Immature natural killer cell (primary cell): ENCODE measurements at places on chromosomes 16 and 17. TPM values are rescaled to one million over a fixed set of nuclear protein-coding genes. Genes with fewer than 3 reads are reported as not detected.

- peak; percentile 88 for DNase-seq
Measured at GRCh38 chr17:36486204-36487194, at the start of gene ZNHIT3. ZNHIT3 (plus strand) TSS chr17:36486681; CDS start chr17:36486700, 19 bp downstream.

GRCh38 chr17:67642488-67642887, 75.2 kb upstream of the NOL11 start:
- DNase-seq: no peak

DNA sequence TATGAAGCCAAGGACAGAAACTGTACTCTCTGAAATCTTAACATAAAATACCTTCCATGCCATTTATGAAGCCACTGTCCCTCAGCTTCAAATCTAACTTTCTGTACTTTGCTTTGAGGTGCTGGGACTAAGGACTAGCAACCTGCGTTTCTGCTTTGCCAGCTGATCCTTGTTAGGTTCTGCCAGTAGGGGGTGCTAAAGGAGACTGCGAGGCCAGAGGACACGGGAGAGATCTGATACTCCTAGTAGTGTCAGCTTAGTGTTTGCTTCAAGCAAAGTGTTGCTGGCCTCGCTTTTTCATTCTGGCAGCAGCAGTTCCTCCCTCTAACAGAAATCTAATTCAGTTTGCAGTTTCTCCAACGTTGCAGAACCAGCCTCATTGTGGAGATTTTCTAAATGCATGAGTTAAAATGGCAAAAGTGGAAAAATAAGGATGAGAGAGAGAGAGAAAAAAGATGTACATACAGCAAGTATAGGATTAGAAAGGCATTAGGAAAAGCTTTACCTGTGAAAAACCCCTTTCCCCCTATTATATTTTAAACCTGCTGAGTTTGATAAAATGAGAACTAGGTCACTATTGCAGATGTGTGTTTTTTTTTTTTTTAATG, 297.5 kb downstream of the CA10 start:
- DNase-seq: no peak

- DNase-seq: no peak
Measured at GRCh38 chr17:72134608-72135394, 14.0 kb downstream of the SOX9 start.

DNA sequence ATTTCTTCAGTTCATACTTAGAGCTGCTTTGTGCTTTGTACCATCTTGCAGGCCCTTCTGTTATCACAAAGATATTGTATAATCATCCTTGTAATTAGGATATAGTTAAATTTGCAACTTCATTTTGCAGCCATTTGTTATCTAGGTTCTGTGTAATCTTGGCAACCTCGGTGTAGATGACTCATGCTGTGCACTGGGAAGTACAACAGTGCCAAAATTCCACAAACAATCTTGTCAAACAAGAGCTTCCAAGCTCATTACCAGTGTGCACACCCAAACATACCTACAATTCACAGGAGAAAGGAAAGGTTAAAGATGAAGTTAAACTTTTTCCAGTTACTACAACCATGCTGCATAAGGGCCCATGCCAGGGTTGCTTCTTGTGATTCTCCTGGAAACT, 1231.8 kb downstream of the CDH11 start:
- no peak for DNase-seq

DNA sequence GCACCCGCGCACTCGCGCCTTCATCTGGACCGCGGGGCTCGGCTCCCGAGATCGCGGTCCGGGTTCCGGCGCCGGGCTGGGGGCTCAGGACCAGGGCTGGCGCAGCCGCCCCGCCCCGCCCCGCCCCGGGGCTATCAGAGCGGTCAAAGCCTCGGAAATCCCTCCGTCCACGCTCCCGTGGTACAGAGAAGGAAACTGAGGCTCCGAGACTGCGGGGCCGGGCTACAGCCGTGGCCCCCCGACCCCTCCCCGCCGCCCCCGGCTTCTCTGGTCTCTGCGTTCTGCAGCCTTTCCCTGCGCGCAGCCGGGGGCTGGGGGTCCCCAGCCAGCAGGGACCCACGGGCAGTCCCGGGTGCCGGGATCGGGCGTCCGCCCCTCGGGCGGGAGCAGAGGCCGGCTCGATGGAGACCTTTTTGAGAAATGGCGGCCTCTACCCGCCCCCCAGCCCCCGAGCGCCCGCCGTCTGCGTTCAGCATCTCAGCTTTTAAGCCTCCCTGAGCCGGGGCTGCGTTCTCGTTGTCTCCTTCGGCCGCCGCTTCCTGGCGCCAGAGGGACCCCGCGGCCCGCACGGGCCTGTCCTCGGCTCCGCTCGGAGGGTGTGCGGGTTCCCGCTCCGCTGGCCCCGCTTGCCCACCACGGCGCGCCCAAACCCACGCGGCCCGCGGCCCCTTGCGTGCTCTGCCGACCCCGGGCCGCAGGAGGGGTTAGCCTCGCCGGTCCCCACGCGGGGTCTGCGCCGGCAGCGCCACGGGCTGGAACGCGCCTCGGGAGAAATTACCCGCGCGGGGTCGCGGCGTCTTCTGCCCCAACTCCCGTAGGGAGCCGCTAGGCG, 1.5 kb upstream of the NPTX1 start:
- DNase-seq: peak; percentile 25

- peak; percentile 82 for DNase-seq
Measured at GRCh38 chr16:50665128-50665878, 15.8 kb downstream of the SNX20 start.

DNA sequence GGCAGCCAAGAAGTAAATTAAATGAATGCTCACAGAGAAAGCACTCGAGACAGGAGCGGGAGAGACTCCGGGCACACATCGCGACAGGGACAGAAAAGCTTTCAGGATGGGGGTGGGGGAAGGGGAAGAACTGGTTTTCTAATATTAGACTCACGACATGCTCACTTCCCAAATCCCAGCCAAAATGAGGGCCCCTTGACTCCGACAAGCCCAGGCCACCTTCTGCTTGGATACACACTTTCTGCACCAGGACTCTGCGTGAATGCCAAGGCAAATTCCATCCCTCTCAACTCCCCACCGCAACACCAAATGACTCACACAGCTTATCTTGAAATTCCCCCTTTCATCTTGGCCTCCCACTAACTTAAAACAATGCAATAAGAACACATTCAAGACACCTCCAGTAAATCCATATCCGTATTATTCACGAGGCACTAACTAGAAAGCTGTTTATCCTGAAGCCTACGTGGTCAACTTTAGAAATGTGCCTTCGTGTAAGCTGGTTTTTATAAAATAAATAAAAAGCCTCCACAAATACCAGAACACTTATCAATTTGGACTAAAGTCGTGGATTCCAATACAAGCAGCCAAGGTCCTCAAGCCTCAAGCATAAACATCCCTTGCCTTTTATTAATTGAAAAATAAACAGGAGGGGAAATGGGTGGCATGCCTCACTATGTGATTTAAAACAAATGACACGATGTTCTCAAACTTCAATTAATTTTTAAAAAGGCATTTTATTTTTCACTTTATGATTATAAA, 46.1 kb downstream of the NXN start:
- no peak for DNase-seq

GRCh38 chr17:67570797-67571196, 146.9 kb upstream of the NOL11 start:
- no peak for DNase-seq

- DNase-seq: no peak
Measured at GRCh38 chr17:2180768-2181167, 122.8 kb downstream of the SMG6 start.

GRCh38 chr17:77915594-77916021, 42.9 kb upstream of the TNRC6C start:
- DNase-seq: no peak

DNA sequence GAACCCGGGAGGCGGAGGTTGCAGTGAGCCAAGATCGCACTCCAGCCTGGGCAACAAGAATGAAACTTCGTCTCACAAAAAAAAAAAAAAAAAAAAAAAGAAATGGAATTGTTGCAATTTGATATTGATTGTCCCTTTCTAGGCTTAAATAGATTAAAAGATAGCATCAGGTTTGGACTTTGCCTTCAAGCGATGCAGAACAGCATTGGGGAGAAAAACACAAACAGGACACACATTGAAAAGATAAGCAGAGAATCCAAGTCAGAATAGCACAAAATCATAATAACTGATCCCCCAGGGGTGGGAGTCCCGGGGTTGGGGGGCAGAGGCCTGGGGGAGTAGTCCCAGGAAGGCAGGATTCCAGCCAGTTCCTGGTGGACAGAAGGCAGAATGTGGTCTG, 3.9 kb upstream of the CREBBP start:
- DNase-seq: no peak

DNA sequence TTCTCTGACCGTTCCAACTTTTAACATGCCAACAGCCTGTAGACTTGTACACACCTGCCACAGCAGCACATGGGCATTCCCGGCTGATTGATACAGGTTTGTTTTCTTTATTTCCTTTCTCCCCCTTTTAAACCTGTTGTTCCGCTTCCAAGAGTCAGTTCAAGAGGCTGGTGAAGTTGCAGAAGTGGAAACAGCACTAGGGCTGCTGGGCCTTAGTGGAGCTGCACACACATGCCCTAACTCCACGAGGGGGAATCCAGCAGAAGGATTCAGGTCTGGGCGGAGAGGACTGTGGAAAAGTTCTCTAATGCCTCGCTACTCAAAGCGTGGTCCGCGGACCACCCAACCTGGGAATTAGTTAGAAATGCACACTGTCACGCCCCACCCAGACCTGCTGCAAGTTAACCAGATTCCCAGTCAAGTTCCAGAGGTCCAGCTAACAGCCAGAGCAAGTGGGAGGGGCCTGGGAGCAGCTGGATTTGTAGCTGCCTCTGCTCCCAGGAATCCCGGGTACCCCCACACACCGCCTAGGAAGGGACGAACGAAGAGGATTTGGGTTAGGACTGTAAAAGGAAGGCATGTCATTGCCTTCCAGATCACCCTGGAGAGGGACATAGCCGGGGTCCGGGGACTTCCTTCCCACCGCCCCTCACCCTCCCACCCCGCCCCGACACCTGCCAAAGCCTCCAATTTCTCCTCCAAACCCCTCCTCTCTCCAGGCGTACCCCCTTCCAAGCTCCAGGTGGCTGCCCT, 542 bp downstream of the SLC39A11 start:
- no peak for DNase-seq

GRCh38 chr17:40124279-40125141, 2.7 kb downstream of the MSL1 start:
- peak; percentile 40 for DNase-seq

DNA sequence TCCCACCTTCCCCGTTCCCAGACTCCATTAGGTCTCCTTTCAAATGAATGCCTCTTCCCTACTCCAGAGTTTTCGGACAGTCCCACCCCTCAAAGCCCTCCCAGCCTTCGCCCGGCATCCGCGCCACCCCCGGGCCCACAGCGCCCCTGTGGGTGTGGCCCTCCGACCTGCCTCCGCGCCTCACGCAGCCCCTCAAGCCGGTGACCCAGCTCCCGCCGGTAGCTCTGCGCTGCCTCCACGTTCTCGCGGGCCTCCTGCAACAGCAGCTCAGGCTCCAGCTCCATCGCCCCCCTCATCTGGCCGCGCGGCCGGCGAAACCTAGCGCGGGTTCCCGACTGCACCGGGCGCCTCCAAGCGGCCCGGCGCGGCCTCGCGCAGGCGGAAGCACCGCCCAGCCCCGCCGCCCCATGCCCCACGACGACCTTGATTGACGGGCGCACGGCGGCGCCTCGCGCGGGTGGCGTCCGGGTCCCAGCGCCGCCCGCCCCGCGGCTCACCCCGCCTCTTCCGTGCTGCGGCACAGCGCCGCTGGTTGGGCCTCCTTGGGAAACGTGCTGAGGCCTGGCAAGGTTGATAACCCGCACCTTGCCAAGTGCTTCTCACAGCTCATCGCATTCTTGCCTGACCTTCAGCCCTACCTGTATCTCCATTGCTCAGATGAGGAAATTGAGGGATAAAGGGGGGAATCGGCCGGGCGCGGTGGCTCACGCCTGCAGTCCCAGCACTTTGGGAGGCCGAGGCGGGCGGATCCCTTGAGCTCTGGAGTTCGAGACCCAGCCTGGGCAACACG, at the start of gene CRLF3:
CRLF3 (minus strand) TSS at position 337 of the 790 bp plus-strand sequence; CDS start at position 296, 41 bp downstream.
- DNase-seq: peak; percentile 87

DNA sequence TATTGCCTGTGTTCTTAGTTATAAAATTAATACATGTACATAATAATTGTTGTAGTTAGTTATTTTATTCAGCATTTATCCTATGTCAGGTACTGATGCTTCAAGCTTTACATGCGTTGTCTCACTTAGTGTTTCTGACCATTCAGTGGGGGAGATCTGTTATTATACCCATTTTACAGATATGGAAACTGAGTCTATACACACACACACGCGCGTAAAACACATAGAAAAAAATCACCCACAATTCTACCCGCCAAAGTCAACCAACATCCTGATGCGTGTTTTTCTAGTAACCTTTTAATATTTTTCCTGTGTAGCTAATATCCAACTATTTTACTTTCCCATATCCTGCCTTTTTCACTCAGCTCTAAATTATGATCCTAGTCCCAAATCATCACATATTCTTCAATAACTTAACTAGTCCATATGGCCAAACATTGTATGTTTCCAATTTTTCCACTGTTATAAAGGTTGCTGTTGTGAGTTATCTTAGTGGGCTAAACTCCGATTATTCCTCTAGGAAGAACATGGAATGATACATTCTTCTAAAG, 48.4 kb downstream of the BMERB1 start:
- no peak for DNase-seq

DNA sequence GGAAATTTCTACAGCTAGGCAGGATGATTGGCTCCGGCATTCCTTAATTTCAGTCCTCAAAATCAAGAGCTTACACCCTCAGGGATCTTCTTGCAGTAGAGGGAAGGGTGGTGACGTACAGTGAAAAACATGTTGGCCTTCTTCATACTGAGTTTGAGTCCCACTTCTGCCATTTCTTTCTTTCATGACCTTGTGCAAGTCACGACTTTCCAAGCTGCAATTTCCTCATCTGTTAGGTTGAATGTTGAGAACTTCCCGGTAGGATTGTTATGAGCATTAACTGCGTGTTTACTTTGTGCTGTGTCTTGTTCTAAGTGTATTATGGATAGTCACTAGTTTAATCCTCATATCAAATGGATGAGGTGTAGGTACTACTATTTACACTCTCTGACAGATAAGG, 7.9 kb downstream of the SENP3 start:
- no peak for DNase-seq

DNA sequence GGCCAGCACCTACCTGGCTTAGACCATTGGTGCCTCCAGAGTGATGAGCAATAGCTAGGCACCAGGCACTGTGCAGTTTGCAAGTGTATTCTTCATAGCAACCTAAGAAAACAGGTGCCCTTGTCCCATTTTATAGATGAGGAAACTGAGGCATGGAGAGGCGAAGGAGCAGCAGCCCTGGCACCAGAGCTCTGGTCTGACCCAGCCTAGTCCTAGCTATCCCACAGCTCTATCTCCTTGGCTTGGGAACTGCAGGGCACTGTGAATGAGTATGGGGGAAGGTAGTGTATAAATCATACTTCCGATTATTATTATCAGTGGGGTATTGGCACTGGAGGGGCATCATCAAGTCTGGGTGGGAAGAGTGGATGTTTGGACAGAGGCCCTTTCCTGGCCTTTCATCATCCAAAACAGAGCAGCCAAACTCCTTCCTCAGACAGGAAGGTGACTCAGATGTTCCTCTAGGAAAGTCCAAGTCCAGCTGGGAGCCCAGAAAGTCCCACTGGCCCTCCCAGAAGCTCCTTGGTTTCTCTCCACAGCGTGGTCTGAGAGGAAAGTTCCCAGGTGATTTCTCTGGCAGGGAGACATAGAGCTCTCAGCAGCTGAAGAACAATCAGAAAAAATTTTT, 32.0 kb upstream of the PLLP start:
- no peak for DNase-seq

- DNase-seq: no peak
Measured at GRCh38 chr16:67312719-67313118, 13.8 kb downstream of the KCTD19 start.

MAFG gene
- 1.3 TPM for polyA plus RNA-seq

SLC2A4 gene
- not detected for polyA plus RNA-seq

COIL gene
- polyA plus RNA-seq: 9.8 TPM

HIC1 gene
- 0.90 TPM for polyA plus RNA-seq

FADS6 gene
- not detected for polyA plus RNA-seq

IL17C gene
- polyA plus RNA-seq: not detected

VMO1 gene
- not detected for polyA plus RNA-seq

CAPNS2 gene
- not detected for polyA plus RNA-seq

AANAT gene
- not detected for polyA plus RNA-seq
